ENCODE measurements at places on chromosomes 1 and 21. TPM values are rescaled to one million over a fixed set of nuclear protein-coding genes. Genes with fewer than 3 reads are reported as not detected.

- DNase-seq: no peak
Measured at GRCh38 chr21:30482130-30482529, 2.0 kb upstream of the KRTAP19-1 start.

UCK2 gene
- 95.9 TPM for total RNA-seq

DNA sequence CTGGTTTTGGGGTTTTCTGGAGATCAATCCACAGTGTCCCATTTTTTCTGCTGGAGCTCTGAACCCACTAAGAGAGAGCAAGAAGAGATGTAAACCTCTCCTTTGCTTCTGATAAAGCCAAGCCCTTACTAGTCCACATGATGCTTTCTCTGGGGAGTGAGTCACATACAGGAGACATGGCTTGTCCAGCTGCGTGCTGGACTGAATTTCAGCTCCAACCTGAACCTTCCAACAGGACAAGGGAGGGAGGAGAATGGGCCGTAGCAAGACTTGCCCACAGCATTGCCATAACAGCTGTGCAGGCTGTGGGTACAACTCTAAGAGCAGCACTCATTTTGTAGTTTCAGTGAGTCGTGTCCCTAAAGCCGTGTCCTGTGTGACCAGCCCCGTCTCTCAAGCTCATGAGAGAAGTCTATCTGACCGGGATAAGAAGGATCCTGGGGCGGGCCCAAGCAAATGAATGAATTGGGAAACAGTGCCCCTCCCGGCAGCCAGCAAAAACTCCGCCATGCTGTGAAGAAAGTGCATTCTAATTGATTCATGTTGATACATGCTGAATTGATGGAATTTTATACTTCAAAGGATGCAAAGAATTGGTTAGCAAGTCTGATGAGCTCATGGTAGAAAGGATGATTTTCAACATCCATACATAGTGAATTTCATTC lies 195.2 kb downstream of the GABPA start:
- DNase-seq: peak; percentile 5

GJA8 gene
- not detected for total RNA-seq

DNA sequence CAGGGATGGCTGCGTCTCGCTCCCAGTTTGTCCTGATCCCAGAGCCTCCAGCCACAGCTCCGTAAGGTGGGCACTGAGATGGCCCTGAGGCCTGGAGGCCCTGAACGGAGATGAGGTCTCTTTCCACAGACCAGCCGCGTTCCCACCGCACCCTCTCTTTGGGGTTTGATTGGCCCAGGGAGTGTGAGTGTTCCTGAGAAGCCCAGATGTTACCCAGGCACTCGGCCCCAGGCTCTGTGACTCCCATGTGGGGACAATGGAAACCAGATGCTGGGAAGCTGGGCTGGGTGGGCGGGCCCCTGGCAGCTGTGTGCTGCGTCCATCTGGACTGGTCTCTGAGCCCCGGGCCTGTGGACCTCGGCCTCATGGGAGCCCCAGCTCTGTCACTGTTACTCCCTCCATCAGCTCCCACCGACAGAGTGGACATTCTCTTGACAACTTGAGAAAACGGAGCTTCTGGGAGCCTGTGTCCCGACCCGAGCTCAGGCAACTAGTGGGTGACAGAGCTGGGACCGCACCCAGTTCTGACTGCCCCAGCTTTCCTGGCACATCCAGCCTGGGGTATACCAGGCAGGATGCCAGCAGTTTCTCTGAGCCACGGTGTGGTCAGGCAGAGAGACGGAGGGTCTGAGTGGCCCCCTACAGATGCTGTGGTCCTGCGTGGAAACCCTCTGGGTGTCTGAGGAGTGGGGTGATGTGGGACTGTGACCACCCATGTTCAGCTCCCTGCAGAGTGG lies 9.8 kb upstream of the COL6A1 start:
- no peak for DNase-seq

DNA sequence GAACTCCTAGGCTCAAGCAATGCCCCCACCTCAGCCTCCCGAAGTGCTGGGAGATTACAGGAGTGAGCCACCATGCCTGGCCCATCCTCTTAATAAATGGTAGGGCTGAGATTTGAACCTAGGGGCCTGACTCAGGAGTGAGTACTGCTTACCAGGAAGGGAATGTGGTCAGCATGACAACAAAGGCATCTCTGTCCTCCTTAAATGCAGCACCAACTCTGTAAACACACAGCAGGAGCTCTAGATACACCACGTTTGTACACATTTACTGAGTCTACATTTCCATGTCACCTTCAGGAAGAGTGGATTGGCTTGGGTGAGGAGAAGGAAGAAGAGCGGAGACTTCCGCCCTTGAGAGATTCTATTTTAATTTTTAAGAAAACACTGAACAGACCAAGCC lies 38.5 kb downstream of the HIVEP3 start:
- no peak for DNase-seq

- no peak for DNase-seq
Measured at GRCh38 chr1:212670882-212671281, 28.8 kb downstream of the BATF3 start.

SMPDL3B gene
- total RNA-seq: 0.74 TPM

RNU1-4 gene
- total RNA-seq: 2,538 TPM

DNA sequence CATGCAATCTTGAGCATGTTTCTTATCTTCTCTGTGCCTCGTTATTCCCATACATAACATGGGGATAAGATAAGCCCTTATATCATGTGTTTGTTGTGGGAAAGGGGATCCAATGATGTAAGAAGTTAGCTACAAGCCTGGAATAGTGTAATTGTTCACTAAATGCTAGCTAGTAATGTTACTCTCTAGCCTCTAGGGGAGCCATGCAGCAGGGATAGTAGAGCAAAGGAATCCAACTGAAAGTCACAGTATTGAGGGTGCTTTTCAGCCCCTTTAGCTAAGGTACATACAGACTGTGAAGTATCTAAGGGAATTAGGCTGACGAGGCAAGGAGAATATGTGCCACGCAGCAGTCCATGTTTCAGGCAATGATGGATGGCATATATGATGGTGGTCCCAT lies 46.9 kb downstream of the IL23R start:
- DNase-seq: peak; percentile 22

DNA sequence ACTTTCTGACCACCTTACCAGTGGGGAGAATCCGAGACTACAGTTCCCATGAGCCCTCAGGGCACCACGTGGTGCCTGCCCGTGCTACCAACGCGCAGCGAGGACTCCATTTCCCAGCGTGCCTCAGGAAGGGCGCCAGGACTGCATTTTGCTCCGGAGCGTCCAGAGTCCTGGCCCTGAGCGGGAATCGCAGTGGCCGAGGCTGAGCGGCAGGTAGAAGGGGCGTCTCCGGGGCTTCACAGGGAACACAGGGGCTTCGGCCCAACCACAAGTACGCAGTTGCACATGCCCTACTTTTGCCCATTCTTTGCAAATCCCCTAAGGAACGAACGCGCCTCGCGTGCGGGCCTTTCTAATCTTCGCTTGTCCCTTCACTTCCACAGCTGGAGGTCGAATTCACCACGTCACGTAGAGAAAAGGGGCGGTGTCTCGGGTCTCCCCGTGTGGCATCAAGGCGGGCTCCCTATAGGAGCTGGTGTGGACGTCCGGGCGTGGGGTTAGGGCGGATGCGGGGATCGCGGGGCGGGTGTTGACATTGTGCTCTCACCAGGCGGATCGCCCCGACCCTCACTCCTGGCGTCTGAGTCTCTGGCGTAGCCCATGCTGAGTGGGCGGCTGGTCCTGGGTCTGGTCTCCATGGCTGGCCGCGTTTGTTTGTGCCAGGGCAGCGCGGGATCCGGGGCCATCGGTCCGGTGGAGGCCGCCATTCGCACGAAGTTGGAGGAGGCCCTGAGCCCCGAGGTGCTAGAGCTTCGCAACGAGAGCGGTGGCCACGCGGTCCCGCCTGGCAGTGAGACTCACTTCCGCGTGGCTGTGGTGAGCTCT lies at the start of gene BOLA1:
TSS of gene BOLA1 (plus strand) at position 109 of the 825 bp plus-strand sequence. CDS start at position 601, 492 bp downstream.
- DNase-seq: no peak

DNA sequence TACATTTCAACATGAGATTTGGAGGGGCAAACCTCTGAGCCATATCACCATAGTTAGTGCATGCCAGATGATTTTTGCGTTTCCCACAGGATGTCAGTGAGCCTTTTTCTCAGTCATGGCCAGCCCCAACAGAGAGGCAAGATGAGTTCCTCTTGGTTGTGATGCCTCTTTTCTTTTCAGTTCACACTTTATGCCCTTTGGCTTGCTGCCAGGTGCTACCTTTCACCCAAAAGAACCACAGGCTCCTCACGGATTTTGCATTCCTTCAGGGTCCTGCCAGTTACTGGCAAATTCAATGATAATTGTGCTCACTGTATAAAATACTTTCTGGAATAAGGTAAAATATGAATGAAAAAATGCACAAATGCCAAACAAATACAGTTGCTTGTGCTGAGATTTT lies 411.3 kb downstream of the KIF26B start:
- no peak for DNase-seq

DNA sequence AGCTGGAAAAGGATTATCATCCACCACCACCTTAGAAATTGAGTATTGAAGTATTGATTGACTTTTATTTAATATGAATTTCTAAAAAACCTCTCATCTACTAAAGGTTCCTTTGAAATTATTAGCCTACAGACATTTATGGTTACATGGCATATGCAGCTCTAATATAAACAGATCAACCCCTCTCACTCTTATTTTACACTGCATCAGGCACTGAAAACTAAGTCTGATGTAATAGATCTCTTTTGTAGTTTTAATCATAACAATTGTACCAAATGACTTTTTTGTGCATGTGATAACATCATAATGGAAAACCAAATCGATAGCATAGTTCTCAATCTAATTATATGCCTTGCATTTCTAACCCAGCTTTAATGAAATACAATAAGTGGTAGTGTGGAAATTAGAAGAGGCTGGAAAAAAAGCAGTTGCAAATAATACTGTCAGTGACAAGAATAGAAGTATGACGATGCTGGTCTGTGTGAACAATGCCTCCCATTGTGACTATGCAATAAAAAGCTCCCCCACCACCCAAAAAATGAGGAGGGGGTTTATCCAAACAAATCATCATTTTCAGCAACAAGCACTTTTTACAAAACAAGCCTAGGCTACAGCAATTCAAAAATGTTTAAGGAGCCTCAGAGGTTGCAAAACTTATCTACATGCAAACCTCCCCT lies 426.5 kb upstream of the NFIA start:
- DNase-seq: no peak
